ENCODE measurements at places on chromosomes 5 and 9.

DNA sequence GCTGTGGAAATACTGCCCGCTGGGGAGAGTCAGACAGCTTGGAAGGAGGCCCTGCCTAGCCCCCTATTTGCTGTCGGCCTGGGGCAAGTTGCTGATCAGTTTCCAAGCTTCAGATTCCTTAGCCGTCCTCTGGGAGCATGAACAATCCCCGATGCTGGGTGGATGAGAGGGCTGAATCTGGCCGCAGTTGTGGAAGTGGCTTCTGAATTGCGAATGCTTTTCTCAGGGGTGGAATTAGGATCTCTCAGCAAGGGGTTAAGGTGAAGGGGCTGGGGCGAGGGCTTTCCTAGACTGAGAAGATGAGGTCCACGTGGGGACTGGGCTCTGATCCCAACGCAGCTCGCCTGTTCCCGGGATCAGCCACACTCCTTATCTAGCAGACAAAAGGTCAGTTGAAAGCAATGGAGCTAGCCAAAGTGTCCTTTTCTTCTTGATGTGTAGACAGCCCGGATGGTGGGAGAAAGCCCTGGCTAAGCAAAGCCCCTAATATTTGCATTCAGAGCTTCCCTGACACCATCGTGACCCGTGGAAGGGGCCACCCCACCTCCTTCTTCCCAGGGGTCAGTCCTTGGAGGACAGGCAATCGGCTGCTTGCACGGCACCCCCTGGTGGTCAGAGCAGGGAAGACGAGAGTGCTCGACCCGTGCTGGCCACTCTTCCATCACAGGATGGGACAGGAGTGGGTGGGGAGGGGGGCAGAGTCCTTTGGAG is 54.9 kb downstream of the COL15A1 start:
- DNase-seq, result peak; percentile 89

- no peak for DNase-seq
These were observed 5.4 kb downstream of the ATP10B start for GRCh38 chr5:160846642-160847041.

DNA sequence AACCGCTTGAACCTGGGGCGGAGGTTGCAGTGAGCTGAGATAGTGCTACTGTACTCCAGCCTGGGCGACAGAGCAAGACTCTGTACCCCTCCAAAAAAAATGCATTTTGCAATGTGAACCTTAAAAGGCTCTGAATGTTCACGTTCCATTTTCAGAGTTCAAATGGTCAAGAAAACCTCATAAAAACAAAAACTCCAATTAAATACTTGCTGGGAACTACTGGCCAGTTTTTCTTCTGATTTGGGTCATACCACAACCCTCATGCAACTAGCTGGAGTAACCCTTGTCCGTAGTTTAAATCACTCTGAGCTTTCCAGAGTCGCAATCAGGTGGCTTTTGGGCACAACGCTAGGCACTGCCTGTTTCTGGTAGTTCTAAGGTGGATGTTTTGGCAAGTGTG is 2.3 kb upstream of the OTULINL start:
- DNase-seq, result no peak

DNA sequence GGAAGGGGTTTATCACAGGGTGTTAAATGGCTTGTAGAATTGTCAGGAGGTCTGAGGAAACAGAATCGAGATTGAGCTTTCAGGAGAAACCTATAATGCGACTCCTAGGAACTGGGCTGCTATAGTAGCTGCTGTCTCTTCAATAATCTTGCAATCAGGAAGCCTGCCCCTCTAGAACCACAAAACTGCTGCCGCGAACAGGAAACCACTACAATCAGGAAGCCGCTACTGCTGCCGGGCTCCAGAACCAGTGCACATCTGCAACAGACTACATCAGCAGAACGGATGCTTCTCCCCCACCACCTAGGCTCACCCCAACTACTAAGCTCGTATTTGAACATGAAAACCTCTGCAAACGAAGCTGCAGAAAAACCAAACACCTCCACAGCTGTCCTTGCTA is 31.6 kb downstream of the TNFSF8 start:
- no peak for DNase-seq

DNA sequence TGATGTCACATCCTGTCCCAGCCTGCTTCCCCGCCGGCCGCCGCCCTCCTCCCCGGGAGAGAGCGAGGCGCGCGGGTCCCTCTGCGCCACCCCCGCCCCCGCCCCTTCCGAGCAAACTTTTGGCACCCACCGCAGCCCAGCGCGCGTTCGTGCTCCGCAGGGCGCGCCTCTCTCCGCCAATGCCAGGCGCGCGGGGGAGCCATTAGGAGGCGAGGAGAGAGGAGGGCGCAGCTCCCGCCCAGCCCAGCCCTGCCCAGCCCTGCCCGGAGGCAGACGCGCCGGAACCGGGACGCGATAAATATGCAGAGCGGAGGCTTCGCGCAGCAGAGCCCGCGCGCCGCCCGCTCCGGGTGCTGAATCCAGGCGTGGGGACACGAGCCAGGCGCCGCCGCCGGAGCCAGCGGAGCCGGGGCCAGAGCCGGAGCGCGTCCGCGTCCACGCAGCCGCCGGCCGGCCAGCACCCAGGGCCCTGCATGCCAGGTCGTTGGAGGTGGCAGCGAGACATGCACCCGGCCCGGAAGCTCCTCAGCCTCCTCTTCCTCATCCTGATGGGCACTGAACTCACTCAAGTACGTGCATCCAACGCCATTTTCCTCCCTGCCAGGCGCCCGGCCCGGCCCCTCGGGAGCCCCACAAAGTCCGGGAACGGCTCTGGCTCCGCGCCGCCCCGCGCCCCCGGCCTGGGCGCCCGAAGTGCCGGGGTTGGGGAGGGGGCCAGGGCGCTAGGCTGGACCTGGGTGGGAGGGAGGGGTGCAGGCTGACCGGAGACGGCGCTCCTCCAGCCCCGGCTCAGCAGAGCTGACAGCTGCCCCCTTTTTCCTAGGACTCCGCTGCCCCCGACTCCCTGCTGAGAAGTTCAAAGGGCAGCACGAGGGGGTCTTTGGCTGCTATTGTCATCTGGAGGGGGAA is 12.0 kb upstream of the OLFM1 start:
- no peak for DNase-seq

DNA sequence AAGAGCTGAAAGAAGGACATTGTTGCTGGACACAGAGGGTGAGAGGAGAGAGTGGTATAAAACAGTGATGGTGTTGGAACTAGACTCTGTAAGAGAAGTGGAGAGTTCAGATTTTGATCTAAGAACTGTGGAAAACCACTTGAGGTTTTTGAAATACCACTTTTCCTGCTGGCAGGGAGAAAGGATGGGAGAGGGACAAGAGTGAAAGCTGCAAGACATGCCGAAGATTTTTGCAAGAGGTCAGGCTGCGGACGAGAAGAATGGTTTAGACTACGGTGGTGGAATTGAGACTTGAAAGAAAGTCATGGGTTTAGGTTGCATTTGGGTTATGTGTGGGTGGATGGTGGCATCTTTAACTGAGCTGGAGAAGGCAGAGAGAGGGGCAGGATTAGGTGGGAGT is 202.2 kb upstream of the RPS23 start:
- DNase-seq, result no peak

All from neural crest cell (in vitro differentiated cells).